NCI-H524 treated with DMSO at 0.1 percent for 48 hours (cell line): ENCODE measurements at places on chromosomes 11 and 22.

DNA sequence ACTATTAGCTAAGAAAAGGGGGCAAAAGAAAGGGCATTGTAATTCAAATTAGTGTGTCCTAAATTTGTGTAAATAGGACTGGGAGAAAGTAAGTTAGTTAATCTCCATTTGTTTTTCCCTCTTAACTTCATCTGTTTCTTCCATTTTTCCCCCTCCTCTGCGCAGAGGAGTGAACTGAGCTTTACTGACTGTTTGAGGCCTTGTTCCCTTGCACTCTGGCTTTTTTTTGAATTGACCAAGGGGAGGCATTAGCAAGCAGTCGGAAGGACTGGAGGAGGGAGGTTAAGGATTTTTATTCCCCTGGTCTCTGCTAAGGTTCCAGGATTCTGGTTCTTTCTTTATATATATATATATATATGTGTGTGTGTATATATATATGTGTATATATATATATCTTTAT is 15.2 kb upstream of the FANCF start:
- DNase-seq: no peak

DNA sequence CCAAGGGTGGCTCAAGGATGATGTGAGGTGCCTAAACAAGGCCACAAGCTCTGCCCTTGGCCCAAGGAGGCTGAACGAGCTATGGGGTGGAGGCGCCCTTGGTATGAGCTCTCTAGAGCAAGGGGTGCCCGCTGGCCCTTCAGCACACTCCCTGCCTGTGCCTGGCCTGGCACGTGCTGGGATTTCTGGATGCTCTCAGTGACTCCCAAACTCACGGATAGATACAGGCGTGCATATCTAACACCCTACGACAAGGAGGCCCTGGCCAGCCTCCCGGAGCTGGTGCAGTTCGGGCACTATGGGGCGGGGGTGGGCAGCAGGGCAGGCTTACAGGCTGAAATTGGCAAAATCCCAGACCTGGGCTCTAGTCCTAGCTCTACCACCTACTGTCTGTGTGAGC is 30.6 kb downstream of the SCUBE1 start:
- DNase-seq: no peak

DNA sequence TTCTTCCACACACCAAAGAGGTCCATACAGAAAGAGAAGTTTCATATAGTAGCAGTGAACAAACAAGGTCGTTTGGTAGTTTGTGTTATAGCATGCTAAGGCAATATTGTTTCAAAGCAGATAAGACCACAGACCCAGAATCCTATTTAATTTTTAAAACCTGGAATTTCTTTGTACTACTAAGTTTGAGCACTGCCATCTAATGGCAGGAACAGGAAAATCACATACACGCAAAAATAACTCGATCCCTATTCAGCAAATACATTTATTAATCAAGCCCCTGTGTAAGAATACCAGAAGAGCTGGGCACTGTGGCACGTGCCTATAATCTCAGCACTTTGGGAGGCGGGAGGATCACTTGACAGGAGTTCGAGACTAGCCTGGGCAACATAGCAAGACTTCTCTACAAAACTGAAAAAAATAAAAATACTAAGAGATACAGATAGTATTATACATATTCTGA is 2.9 kb upstream of the BTBD10 start:
- no peak for DNase-seq

DNA sequence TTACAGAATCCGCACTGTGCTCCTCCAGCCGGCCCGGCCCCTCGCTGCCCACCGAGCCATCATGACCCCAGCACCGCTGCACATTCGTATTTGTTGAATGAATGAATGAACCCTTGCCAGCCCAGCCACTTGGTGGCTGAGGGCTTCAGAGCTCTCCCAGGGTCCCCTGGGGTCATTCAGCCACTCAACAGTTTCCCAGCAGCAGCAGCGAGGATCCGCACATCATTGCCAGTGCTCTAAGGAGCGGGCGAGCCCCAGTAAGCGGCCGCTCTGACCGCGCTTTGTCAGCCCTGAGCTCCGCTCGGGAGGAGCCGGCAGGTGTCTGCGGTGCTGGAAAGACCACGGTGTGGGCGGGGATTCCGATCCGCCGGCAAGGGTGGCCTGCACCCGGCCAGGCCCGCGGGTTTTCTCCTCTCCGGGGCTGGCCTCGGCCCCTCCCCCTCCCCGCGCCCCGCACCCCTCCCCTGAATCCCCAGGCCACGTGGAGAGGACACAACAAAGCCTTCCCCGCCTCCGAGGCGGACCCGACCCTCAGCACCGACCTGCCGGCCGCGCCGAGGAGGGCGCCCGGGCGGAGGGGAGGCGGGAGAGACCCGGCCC is 563 bp downstream of the BID start:
- DNase-seq: no peak

- DNase-seq: no peak
These were observed 174.2 kb downstream of the BUD13 start for GRCh38 chr11:116598556-116598955.

- DNase-seq: no peak
These were observed 5.1 kb upstream of the BIRC2 start for GRCh38 chr11:102341844-102342318.

DNA sequence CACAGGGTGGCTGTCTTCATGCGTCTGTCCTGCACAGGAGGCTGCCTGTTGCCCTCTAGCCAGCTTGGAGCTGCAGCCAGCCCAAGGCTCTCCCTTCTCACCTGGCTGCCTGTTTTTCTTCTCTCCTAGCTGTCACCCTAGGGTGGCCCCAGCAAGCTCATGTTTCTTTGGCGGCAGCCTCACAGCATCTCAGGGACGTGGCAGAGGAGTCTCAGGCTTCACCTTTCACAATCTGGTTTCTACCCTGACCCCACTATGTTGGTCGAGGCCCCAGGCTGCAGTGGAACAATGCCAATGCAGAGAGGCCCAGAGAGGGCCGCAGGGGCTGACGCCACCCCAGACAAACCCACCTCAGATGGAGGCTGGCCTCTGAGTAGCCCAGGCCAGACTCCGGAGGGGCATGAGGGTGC is 2.5 kb upstream of the CLDN5 start:
- no peak for DNase-seq

DNA sequence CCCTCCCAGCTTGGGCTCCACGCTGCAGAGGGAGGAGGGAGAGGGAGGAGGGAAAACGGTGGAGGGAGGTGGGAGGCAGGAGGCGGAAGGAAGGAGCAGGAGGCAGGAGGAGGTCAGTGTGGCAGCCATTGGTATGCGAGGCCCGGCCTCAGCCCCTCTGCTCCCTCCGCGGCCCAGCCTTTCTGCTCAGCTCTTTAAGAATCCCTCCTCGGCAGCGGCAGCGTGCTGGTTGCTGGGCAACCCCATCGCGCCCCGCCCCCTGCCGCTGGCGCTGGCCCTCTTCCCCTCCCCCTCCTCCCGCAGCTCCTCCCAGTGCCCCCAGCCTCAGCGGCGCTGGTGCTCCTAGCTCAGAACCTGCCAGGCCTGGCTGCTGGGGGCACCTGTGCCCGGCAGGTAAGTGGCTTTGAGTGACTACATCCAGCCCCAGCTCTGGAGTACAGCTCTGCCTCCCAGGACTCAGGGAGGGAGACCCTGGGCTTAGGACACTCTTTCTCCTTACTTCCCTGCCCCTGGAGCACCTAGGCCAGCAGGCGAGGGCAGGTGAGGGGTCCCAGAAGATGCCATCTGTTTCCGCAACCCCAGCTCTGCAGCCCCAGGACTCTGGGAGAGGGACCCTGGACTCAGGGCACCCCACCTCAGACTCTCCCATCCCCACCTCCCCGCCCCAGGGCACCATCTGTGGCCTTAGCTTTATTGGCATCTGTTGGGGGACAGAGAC is 7.2 kb upstream of the FLRT1 start:
- no peak for DNase-seq

DNA sequence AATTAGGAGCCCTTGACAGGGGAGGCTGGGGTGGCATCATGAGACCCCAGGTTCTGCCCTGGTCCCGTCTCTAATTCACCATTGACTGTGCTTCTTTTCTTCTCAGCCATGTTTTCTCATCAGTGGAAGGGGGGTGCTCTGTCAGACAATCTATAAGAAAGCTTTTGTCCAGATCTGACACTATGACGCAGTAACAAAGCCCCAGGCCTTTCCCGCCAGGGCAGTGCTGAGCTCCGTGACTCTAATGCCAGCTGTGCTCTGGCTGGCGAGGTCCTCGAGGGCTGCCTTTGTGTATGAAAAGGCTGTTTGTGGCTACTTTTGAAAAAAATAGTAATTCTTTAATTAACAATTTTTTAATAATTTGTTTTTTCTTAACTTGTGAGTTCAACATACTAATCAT is 3.2 kb downstream of the CD6 start:
- DNase-seq: no peak

- DNase-seq: no peak
These were observed 368.5 kb downstream of the MN1 start for GRCh38 chr22:27433099-27433498.

DNA sequence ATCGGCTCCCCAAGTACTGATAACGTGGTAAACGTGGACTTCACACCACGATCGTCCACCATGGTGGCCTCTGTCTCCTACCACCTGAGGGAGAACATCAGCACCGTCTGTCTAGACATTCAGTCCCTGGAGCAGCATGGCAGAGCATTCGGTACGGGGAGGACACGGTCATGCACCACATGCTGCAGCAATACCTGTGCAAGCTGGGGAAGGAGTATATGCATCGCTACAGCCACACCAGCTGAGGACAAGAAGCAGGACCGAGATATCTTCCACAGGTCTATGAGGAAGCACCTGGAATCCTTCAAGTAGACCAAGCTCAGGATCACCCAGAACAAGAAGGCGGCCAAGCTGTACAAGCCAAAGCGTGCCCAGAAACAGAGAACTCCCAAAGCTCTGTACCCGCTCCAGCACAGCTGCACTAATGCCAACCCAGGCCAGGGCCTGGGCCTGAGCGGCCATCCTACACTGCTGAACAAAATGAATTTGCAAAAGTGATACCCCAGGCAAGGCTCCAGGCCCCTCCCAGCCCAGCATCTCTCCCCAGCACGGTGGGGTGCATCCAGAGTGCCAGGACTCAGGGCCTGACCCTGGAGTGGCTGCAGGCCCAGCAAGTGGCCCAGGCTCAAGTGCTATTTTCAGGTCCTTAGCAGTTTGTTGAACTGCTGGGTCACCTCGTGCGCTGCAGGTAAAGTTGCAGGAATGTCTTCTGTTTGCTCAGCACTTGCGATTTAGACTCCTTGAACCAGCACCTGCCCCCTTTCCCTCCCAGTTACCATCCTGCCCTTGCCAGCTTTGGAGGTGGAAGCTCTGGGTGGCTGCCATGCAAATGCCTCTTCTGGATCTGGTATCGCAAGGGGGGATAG is 119.3 kb upstream of the SERPIND1 start:
- DNase-seq: no peak

DNA sequence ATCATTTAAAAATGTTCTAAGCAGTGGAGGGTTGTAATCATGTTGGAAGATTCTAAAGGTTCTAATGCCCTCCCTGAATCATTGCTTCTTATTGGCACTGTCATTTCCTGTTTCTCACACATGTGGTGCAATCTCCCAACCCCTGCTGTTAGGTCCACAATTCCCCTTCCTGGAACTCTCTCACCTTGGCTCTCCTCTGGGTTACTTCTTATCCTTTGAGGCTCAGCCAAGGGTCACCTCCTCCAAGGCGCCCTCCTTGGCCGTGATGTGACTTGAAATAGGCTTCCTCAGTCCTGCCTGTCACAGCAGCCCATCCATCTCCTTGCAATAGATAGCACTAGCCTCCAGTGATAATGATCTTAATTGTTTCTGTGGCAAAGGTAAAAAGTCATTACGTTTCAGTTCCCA is 149.8 kb downstream of the TTC17 start:
- no peak for DNase-seq

- DNase-seq: no peak
These were observed 165.0 kb downstream of the CHST1 start for GRCh38 chr11:45500451-45500850.

GRCh38 chr11:87871056-87871455 is 304.2 kb downstream of the RAB38 start:
- no peak for DNase-seq

DNA sequence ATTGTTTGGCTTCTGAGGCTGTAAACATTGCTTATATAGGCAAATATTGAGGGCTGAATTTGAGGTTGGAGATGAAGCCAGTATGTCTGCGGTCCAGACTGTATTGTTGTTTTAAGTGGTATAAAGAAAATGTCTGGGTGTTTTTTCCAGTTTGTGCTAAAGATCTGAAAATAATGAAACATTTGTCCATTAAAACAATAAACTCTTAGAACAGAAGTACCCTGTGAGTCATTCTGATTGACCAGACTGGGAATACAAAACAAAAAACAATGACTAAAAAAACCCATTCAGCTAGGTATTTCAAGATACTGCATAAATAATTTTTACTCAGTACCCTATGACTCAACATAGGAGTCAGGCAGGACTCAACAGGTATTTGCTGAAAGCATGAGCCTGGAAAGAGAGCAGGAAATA is 20.4 kb downstream of the ALKBH8 start:
- DNase-seq: no peak

- no peak for DNase-seq
These were observed 10.9 kb upstream of the FCHSD2 start for GRCh38 chr11:73152861-73153483.

DNA sequence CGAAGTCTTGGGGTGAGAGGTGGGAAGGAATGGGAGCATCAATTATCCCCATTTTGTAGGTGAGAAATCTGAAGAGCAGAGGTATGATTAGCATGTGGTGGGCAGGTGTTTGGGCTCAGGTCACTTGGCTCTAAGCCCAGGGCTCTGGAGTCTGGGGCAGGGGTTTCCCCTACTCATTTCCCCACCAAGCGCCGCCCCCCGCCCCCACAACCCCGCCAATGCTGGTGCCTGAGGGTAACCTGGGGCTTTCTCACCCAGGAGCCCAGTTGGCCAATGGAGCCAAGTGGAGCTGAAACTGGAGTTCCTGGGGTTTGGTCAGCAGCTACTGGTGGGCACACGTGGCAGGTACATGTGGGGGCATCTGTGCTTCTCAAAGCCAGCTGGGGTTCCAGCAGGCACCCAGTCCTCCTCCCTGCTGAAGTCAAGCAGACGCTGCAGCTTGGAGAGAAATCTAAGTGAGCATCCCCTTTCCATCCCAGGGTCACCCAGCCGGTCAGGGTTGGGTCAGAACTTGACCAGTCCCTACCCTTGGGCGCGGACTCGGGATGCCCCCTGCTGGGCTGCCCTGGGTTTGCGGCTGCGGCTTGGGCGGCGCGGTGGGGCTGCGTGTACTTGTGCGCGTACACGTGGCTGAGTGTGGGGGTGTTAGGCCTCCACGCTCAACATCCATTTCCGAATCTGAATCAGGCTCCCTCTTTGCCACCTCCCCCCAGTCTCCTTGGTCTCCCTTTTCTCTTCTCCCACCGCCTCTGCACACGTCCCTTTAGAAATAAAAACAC is 1.7 kb upstream of the CHRM1 start:
- DNase-seq: no peak

DNA sequence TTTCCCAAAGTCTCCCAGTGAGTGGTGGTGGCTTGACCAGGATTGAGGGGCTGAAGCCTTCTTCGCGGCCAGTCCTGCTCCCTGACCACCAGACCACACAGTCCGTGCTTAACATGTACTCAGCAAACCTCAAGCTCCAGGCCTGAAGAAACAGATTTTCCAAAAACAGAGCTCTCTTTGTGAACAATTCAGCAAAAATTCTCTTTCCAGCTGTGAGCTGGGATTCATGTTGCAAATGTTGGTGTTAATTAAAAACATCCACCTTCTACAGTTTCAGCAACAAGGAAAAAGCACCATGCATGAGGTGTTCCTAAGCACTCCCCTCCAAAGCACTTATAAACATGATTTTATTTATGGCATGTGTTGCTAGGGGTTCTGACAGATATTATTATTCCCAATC is 129.5 kb downstream of the ETS1 start:
- no peak for DNase-seq
